ENCODE measurements at places on chromosomes 1 and 21.

DNA sequence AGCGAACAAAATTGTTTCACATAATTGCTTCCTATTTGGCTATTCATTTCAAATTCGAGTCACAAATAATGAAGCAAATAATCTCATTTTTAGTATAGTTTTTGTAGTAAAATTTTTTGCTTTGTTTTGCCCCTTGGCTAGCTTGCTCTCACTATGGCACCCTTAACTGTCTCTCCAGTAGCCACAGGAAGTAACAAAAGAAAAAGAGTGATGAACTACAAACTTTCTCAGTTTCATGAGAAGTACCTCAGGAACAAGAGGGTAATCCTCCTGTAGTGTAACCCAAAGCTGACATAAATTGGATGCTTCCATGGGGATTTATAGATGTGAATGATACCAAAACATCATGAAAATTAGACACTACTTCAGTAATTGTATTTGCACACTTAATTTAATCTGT is 242.9 kb downstream of the BARHL2 start:
- DNase-seq: no peak

GRCh38 chr1:165857046-165857801 is 29.8 kb downstream of the UCK2 start:
- DNase-seq: no peak

DNA sequence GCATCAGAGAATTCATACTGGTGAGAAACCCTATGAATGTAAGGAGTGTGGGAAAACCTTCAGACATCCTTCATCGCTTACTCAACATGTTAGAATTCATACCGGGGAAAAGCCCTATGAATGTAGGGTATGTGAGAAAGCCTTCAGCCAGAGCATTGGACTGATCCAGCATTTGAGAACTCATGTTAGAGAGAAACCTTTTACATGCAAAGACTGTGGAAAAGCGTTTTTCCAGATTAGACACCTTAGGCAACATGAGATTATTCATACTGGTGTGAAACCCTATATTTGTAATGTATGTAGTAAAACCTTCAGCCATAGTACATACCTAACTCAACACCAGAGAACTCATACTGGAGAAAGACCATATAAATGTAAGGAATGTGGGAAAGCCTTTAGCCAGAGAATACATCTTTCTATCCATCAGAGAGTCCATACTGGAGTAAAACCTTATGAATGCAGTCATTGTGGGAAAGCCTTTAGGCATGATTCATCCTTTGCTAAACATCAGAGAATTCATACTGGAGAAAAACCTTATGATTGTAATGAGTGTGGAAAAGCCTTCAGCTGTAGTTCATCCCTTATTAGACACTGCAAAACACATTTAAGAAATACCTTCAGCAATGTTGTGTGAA is 12.8 kb downstream of the ZFP69B start:
- DNase-seq: no peak

- no peak for DNase-seq
These were observed 78.8 kb downstream of the SPSB1 start for GRCh38 chr1:9371391-9371935.

DNA sequence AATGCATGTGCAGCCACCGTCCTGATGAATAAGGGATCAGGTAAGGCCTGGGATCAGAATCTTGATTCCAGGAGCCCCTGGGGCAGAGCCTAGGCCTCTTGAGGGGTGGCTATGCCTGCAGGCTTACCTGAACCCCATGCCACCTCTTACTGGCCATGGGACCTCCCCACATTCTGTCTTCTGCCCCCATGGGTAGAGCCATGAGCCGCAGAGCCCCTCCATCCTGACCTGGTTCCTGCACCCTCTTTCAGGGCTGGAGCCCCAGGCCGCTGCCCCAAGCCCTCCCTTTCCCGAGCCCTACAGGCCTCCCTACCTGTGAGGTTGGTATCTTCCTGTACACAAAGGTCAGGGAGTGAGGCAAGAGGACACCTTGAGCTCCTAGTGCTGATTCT is 120.8 kb downstream of the DMRTB1 start:
- DNase-seq: no peak

GRCh38 chr1:54014009-54014629 is 3.9 kb downstream of the LDLRAD1 start:
- no peak for DNase-seq

DNA sequence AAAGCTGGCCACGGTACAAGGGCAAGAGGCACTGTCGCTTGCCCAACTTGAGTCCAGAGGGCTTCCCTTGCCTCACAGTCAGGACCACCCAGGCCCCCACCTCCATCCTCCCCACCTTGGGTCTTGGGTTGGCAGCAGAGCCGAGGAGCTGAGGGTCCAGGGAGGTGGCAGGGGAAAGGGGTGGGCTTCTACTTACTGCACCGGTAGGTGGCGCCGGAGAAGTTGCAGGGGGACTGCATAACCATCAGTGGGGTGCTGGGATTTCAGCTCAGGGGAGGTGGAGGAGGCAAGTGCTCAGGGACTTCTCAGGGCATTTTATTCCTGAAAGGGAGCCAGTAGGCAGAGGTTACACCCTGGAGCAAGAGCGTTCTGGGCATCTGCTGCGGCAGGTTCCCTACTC is 44.0 kb downstream of the TRIM62 start:
- DNase-seq: peak; percentile 28

GRCh38 chr1:26907071-26907917 is 6.5 kb downstream of the NR0B2 start:
- no peak for DNase-seq

All from hypothalamus (tissue), 51 donors.